ENCODE measurements at places on chromosomes 5 and 9.

- no peak for DNase-seq
Observed at GRCh38 chr9:14146201-14146874, 167.6 kb downstream of the NFIB start.

DNA sequence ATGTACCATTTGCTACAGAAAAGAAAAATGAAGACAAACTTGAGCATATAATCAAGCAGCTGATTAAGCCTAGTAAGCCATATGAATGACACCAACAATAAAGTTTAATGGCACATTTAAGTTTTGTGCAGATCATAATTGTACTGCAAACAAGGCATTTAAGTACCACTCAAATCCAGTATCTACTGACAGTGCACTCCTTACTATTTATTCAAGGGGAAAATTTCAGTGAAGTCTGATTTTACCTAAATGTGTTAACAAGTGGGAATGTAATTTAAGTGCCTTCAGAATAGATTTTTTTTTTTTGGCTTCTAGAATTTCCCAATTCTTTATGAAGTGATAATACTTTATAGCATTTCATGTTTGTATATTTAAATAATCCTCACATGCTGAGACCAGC, 341.0 kb upstream of the POU5F2 start:
- no peak for DNase-seq

DNA sequence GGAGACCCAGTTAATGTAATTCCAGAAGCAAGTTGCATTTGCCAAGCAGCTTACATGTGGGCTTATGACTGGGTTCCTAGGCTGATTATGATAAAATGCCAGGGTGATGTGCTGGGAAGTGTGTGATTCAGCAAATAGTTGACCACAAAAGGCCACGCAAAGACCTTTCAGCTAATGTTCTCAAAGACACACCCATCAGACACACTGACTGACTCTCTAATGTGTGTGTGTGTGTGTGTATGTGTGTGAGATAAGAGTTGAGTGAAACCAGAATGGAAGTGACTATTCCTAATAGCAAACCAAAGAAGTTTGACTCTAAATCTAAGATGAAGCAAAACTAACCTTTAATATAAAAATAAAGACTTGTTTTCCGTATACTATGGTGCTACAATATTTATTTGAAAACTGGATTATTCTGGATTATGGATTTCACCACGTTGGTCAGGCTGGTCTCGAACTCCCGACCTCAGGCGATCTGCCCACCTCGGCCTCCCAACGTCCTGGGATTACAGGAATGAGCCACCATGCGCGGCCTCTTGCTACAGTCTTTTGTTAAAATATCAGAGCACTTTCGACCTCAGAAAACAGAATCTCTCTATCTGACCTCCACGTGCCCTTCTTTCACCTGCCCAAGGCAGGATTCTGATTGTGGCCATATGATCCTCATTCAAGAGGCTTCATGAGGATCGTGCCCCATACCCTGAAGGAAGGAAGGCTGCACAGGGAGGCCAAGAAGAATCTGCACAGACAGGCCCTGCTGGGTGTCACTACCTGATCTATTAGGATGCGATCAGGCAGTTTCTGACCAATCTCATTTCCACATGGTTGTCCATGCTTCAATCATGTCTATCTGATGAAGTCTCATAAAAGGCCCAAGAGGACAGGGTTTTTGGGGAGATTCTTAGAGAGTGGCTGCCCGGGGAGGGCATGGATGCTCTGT, 75.6 kb downstream of the USP20 start:
- no peak for DNase-seq

DNA sequence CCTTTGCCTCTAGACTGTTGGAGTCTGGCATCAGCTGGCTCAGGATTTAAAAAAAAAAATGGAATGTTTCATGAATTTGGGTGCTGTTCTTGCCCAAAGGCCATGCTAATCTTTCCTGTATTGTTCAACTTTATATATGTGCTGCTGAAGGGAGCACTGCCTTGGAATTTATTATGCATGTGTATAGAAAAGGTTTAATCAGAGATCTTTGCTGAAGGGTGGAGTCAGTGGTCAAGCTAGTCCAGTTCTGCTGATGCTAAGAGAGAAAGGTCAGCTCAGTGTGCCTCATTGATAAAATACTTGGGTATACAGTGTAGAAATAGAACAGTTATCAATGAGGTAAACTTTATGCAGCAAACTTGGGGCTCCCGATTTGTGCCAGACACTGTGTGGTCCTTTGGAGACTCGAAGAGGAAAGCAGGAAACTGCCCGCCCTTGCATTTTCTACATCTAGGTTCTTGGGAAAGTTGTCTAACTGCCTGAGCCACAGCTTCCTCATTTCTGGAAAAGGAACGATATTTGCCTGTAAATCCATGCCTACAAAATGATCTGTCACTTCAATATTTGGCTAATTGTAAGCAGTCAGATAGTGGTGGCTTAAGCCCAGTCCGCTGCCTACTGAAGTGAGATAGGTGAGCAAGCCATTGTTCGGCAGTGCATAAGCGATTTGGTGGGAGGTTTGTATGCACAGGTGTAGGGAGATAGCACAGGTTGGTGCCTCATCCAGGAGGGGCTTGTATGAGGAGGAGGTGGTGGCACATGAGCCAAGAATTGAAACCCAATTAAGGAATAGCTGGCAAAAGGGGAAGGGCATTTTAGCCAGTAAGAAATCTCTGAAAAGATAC, 29.2 kb upstream of the GTF2H2C start:
- DNase-seq = no peak

- peak; percentile 76 for DNase-seq
Observed at GRCh38 chr9:134325813-134326723, at the start of gene RXRA. TSS of gene RXRA (plus strand) at chr9:134326455. CDS start at chr9:134326632, 177 bp downstream.

DNA sequence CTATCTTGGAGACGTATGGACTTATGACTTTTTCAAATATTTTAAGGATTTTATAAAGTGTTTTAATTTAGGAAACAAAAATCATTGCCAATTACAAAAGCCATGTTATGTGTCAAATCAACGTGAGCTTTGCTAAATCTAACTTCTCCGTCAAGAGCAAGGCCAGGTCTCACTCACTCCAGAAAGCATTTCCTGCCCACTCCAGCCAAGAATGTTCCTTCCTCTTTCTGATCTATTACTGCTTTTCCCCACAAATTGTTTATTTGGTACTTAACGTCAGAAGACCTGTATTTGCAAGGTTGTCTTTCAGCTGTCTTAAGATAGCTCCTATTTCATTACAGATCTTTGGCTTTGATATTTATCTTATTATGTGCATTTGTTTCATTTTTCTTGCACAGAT, 193.5 kb upstream of the HAPLN1 start:
- DNase-seq = no peak

- DNase-seq = no peak
Observed at GRCh38 chr9:110110154-110110553, 97.8 kb downstream of the C9orf152 start.

- DNase-seq = no peak
Observed at GRCh38 chr5:154316223-154316935, 125.8 kb downstream of the GALNT10 start.

- DNase-seq = no peak
Observed at GRCh38 chr9:113409481-113409880, 994 bp downstream of the POLE3 start.

DNA sequence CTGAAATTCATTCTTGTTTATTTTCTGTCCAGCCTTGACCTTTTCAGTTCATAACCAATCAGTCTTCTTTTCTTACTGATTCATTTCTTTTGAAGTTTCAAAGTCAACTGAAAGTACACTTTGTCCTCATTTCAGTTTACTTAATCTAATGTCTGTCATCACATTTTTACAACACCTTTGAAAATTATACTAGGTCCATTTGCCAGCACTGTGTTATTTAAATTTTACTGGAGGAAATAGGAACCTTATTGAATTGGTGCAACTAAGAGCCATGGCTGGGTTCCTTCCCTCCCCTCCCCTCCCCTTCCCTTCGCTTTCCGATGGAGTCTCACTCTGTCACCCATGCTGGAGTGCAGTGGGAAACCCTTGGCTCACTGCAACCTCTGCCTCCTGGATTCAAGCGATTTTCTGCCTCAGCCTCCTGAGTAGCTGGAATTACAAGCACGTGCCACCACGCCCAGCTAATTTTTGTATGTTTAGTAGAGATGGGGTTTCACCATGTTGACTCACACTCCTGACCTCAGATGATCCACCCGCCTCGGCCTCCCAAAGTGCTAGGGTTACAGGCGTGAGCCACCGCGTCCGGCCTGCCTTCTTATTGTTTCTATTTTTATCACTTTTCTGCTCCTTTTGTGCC, 6.3 kb downstream of the RMI1 start:
- DNase-seq = no peak

DNA sequence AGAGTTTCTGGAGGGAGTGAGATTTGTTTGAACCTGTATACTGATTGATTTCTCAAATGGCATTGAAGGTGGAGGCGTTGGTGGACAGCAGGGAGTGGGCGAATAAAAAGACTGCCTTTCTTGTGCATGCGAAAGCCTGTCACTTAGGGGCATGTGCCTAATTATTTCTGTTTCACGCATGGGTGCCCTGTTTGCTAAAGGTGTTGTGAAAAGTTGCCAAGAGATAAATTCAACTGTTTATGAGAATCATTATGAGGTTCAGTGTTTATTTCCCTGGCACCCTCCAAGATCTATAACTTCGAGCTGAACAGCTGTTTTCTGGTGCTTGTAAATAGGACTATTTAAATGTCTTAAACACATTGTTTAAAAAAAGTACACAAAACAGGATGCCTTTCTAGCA, 67.4 kb upstream of the DMRTA1 start:
- DNase-seq = no peak

DNA sequence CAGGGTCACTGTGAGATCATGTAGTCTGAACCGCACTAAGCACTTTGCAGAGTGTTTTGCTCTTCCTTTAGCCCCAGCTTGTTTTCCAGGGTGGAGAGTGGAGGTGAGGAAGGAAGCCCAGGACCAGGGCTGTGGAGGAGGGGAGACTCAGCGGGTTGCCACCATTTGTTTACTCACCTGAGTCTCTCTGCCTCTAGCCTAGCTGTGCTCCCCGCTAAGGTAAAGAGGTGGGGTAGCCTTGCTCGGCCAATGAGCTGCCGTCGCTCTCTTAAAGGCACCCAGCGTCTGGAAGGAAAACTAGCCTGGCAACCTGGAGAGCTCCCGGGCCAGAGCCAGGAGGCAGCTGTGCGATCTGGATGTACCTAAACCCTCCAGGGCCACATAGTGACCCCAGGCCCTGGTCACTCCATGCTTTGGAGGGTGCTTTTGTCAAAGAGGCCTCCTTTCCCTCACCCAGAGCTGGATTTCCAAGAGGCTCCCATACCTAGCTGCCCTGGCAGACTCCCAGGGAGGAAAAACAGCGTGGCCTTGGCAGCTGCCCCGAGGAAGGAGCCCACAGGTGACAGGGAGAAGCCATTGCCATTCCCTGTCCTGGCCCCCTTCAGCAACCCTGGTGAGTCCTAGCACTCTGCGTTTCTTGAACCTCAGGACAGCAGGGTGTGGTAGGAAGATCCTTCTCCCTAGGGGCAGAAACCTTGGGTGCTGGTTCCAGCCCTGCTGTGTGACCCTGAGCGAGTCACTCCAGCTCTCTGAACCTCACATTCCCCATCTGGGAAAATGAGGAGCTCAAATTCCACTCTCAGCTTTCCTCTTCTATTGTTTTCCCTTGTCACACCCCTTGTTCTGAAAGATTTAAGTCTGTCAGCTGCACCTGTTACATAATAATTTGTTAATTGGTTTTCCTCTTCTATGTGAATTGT, 42.4 kb upstream of the LARP1 start:
- DNase-seq = no peak
